ENCODE measurements at places on chromosomes 3 and 15.

DNA sequence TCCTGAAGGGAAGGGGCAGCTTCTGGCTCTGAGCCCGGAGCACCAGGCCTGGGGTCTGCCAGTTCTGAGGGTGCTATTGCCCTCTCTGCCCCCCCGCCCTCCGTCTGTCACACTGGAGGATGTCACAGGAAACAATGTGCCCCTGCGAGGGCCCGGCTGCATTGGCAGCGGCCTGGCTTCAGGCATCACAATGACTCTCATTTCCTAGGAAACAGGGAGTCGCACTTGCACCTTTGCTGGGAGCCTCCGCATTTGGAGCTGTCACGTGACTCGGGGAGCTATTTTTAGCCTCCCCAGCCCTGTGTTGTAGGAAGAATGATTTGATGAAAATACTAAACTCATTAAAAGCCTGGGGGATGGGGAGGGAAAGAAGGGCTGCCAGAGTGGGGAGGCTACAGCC, 518.9 kb downstream of the SHQ1 start:
- DNase-seq, result no peak

GRCh38 chr15:99180964-99181306, 68.4 kb downstream of the TTC23 start:
- no peak for DNase-seq

- peak; percentile 67 for DNase-seq
Measured at GRCh38 chr15:84821501-84822021, 4.4 kb downstream of the ALPK3 start.

DNA sequence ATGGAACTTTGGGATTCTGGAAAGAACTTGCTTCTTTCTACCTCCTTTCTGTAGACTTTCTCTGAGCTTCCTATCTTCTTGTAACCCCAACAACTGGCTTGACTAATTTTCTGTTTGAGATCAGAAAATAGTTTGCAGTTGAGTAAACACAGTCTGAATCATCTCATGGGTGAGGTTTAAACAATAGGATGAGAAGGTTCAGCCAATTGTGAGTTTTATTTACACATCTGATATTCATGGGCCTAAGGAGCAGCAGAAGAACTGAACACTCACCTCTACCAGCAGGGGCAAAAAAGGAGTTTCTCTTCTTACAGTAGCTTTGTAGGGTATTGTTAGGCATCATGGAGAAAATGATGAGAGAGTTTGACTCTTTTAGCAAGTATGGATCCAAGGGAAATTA, 54.2 kb downstream of the DTWD1 start:
- no peak for DNase-seq

- no peak for DNase-seq
Measured at GRCh38 chr3:140078343-140078742, 143.4 kb downstream of the CLSTN2 start.

- DNase-seq, result no peak
Measured at GRCh38 chr3:98513091-98513511, 9.6 kb downstream of the CLDND1 start.

- no peak for DNase-seq
Measured at GRCh38 chr3:59839810-59840515, 790.1 kb upstream of the CFAP20DC start.

- no peak for DNase-seq
Measured at GRCh38 chr3:108171106-108171505, 51.1 kb downstream of the IFT57 start.

- DNase-seq, result no peak
Measured at GRCh38 chr3:104911376-104911775, 455.3 kb upstream of the ALCAM start.
